Right atrium auricular region (tissue), 2 donors: ENCODE measurements at places on chromosomes 4 and X.

DNA sequence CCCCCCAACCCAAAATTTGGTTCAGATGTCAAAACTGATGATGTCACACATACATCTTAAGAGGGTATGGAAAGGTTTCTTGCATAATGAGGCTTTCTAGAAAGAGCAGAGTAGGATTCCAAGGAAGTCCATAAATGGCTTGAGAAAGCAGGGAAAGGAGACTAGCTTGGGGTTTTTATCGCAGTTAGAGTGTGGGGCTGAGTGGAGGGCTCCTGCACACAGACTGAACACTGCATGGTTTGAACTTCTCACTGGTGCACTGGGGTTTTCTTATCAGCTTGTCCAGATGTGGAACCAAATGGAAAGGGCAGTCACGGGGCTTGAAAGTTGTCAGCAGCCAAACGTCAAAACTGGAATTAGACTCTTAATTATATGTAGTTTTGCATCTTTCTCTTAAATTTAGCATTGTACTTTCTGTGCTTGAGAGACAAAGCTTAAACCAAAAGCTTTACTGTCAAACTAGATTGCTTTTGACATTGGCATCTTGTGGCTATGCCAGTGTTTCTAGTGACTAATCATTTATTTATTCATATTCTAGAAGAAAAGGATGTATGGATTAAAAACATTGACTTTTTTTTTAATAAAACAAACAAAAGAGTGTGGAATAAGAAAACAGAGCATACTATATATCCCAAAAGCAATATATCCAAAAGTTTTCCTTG is 78.3 kb upstream of the STIM2 start:
- no peak for DNase-seq

GRCh38 chr4:143626134-143626911 is 74.2 kb downstream of the FREM3 start:
- peak; percentile 76 for DNase-seq

DNA sequence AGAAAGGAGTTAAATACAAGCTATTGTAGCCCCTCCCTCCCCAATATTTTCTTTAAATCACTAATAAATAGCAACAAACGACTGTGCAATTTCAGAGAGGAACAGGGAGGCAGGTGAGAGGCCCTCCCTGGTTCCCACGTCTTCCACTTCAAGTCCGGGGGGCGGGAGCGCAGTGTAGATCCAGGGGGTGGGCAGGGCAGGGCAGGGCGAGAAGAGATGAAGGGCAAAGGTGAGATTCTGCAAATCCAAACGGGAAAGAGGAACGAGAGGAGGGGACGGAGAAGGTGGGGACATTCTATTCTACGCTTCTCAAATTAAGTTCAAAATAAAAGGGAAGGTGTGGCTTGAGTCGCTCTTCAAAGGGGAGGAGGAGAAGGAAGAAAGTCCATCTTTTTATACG is 6.8 kb downstream of the NKX6-1 start:
- DNase-seq = no peak

- DNase-seq = no peak
Observed at GRCh38 chr4:2662598-2662997, 93.5 kb downstream of the TNIP2 start.

- no peak for DNase-seq
Observed at GRCh38 chrX:136431625-136432024, 56.1 kb upstream of the BRS3 start.

GRCh38 chr4:54992266-54992665 is 133.1 kb downstream of the KDR start:
- DNase-seq = no peak

- no peak for DNase-seq
Observed at GRCh38 chr4:147843162-147843561, 111.3 kb downstream of the ARHGAP10 start.

- DNase-seq = no peak
Observed at GRCh38 chr4:96102541-96103026, 262.7 kb downstream of the PDHA2 start.

- DNase-seq = no peak
Observed at GRCh38 chr4:48343551-48343950, 2.2 kb downstream of the SLAIN2 start.

DNA sequence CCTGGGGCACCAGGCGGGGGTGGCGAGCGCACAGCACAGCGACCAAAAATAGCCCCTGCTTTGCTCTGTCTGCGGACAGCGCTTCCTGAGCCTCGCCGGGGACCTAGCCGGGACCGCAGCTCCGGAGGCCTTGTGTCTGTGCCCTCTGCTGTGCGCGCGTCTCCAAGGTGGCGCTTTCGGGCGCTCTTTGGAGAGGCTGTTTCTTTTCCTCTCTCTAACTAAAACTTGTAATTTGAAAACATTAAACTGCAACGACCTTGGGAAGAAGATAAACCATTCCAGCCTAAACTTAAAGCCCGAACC is 3.4 kb downstream of the ARX start:
- DNase-seq = no peak

DNA sequence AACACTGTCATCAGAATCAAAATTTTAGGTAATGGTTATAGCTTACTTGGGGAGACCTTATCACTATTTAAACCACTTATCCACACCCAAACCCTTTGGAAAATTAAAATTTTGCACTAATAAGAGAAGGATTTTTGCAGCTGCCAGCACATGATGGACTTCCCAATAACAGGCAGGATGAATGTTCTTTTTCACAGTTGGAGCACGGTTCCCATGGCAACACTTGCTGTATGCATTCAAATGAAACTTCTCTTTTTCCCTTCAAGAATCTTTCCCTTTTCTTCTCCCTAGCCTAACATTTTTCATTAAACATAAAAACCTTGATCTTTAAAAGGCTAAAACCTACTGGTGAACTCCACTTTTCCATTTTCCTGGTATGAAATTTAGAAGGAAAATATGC is 768.2 kb downstream of the KCTD8 start:
- no peak for DNase-seq

- DNase-seq = no peak
Observed at GRCh38 chr4:87109121-87109520, 111.3 kb downstream of the KLHL8 start.

- DNase-seq = no peak
Observed at GRCh38 chr4:153759407-153760316, at the start of gene RNF175. TSS of gene RNF175 (minus strand) at chr4:153760024. CDS start at chr4:153759862, 162 bp downstream.

- no peak for DNase-seq
Observed at GRCh38 chrX:15349046-15349445, 13.7 kb upstream of the PIGA start.

DNA sequence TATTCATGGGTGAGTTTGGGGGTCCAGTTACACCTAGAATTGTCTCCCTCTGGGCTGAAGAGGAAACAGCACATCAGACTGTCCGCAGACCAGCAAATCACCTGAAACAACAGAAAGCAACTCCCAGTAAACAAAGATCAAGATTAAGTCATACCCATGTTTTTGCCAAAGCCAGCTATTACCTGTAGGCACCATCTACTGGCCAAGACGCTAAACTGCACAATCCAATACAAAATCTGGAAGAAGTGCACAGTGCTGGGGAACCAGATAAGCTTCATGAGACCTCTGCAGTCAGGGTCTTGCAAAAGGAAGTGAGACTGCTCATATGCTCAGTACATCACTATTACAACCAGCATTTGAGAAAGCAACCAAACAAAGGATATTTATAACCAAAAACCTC is 157.5 kb upstream of the ITM2A start:
- DNase-seq = no peak

GRCh38 chrX:65420154-65420553 is 114.4 kb downstream of the LAS1L start:
- DNase-seq = no peak

- no peak for DNase-seq
Observed at GRCh38 chr4:3176367-3177229, 72.4 kb upstream of the MSANTD1 start.

DNA sequence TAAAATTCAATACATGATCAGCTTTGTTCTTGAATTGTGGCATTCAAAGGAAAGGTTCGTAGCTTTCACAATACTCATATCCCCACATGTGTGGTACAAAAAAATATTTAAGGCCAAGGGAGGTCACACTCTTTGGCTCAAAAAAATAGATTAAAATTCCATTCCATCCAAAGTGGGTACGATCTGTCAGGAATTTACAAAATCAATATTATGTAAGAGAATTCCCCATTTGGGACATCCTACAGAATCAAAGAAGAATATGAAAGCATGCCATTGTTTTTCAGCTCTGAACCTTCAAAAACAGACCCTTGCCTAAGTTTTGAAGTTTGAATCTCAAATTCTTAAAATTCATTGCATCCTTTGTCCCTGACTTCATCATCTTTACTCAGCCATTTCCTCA is 85.8 kb downstream of the MID1 start:
- no peak for DNase-seq

DNA sequence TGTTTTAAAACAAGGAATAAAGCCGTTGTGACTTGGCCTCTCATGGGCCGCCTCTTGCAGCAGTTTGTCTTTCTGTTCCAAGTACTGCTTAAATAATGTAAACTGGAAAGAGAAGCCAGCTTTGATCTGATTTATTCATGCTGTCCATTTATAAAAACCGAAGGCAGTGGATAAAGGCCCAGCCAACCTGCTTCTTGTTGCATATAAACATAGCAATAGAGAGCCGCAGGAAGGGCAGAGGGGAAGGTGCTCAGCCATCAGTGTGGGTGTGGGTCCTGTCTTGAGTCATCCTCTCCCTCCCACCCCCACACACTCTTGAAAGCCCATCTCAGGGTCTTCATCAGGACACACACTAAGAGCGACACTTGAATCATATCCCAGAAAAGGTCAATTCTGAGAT is 187.9 kb upstream of the FAM9B start:
- no peak for DNase-seq

DNA sequence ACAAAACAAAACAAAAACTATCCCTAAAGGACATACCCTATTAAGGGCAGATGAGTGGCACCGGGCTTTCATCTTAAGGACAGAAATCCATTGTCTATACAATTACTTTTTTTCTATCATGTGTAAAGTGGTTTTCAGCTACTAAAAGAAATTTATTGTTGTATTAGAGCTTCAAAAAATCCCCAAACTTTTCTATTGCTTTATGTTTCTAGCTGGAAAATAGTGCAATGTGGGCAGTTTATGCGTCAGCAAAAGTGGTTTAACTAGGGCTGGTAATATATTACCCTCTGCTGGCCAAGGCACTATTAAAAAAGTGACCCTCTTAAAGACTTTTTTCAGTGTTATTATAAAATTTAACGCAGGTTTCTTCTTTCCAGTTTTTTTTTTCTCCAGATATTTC is 15.5 kb upstream of the GPR82 start:
- DNase-seq = no peak

GRCh38 chr4:121464854-121465253 is 84.0 kb upstream of the QRFPR start:
- DNase-seq = no peak

DNA sequence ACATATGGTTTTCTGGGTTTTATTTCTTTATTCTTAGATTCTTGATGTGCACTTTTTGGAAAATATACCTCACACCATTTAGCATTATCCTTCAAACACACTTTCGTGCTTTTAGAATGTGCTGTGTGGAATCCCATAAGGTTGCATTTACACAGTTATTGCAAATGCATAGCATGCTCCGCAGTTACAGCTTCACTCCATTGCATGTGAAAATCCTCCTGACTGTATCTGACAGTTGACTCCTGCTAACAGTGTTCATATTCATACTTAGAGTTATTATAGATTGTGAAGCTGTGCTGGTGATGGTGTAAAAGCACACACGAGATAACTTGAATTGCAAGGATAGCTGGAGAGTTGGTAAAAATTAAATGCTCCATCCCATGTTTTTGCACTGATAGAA is 811.5 kb upstream of the TENM3 start:
- no peak for DNase-seq

- DNase-seq = no peak
Observed at GRCh38 chrX:131301155-131301554, 12.0 kb upstream of the IGSF1 start.

DNA sequence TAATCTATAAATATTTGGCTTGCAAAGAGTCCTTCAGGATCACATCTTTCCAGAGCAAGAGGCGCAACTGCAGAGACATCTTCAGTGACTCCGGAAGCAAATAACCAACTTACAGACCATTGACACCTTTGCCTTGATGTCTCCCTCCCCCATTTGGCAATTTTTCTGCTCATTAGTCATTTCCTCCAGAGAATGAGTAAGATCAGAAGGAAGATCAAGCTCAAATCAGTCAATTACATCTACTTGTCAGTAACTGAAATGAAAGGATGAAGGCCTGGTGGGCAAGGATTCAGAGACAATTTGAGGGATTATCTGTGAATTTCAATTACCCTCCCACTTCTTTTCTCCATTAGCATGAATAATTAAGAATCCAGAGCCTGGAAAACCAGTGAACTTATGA is 665.6 kb upstream of the CPEB2 start:
- DNase-seq = no peak

DNA sequence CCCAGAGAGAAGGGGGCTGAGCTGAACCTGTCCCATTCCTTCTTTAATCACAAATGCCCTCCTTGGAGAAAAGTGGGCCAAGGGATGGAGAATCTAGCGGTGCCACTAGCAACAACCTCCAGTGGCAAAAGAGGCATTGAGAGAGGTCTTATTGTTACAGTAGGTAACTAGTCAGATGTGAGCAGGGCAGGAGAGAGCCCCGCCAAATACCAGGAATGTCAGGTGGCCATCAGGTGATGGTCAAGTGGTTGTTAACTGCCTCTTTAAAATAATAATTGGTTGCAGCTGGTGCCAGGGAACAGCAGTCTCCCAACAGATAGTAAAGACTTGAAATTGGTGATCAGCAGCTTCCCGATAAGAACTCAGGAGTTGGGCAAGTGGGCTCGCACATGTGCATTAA is 116.1 kb downstream of the EVC2 start:
- no peak for DNase-seq

- no peak for DNase-seq
Observed at GRCh38 chr4:164874789-164875188, 2.2 kb upstream of the APELA start.

GRCh38 chr4:99861120-99861905 is 32.9 kb downstream of the LAMTOR3 start:
- DNase-seq = no peak

DNA sequence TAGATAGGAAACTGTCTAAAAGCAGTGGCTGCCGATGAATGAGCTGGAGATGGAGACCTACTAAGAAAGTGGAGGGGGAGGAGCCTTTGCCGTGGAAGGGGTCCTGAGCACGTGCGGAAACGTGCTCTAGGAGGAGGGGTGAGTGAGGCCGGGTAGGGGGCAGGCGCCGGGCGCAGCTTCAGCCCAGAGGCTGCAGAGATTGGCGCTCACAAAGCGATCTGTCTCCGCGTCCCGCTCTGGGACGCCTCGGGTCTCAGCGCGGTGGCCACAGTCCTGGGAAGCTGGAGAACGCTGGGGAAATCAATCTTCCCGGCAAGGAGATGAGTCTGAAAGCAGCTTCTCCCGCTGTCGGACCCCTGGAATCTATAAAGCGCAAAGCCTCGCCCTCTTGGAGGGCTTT is 444 bp upstream of the ARHGAP6 start:
- no peak for DNase-seq

DNA sequence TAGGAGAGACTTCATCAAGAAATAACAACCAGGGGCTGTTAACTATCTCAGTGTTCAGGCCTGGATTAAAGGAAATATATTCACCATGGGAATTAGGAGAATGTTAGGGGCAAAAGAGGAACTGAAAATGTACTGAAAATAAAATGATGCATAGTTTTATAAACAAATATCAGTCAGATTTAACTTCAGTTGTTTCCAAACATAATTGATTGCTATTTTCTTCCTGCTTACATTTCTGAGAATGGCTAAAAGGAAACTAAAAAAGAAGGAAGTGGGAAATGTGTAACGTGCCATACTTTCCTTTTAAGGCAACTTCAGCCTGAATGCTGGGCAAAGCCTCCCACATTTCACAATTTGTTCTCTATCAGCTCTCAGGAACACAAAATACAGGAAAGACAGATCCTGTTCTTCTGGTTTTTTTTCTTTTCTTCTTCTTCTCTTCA is 178.1 kb downstream of the MAML3 start:
- DNase-seq = no peak
